ENCODE measurements at places on chromosomes 4 and X. TPM values are rescaled to one million over a fixed set of nuclear protein-coding genes. Genes with fewer than 3 reads are reported as not detected.

DNA sequence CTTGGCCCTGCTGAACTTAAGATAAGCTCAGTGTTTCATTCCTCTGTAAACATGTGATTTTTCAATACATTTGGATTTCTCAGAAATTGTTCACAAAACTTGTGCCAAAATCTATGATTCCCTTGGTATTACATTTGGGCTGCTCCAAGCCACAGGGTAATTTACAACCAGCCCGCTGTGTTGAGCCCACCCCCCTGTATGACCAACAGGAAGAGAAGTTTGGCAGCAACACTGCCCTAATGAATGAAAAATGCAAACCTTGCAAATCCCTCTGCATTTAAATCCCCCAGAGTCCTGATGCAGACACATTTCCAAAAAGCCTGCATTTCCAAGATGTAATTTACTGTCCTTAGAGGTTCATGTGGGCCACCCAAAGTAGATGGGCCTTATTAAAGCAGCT, 34.1 kb upstream of the GAB1 start:
- DNase-seq = no peak
- no peaks in the 10 kb centered on the region for H3K4me1 ChIP-seq
- H3K27ac ChIP-seq = no peak overlapping the region
- H3K27me3 ChIP-seq = no peaks in the 10 kb centered on the region
- H3K36me3 ChIP-seq = no peaks in the 10 kb centered on the region

- H3K4me3 ChIP-seq = no peak overlapping the region
- H3K4me1 ChIP-seq = 0 out of 2 replicates have a peak, but pooled peaks cover 7% of the 10 kb centered on the region
- H3K27ac ChIP-seq = no peak overlapping the region
- no peaks in the 10 kb centered on the region for H3K36me3 ChIP-seq
- H3K27me3 ChIP-seq = no peaks in the 10 kb centered on the region
Observed at GRCh38 chr4:20408611-20409010, 156.9 kb downstream of the SLIT2 start.

Gene FAM184B
- polyA plus RNA-seq = not detected

DNA sequence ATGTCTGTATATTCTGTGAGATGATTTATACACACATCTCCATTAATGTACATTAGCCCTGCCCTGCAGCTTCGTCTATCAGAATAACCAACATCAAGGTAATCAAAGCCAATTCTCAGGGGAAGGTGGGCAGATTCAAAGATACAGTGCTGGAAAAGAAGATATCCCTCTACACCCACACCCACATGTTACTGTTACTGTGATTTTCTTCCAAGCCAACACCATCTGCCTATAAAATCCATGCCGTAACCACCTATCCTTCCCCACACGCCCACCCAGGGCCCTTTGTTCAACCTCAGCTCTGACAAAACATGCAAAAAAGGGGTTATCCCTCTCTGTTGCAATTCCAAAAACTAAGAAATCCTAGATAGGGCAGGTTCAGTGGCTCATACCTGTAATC, 20.0 kb downstream of the OPHN1 start:
- no peak for DNase-seq
- H3K4me3 ChIP-seq = no peak overlapping the region
- no peak overlapping the region for H3K27ac ChIP-seq
- peaks cover 3% of the 10 kb centered on the region for H3K27me3 ChIP-seq
- peaks cover 2% of the 10 kb centered on the region for H3K4me1 ChIP-seq

Gene PDCL2
- not detected for polyA plus RNA-seq

- no peak for DNase-seq
- H3K4me3 ChIP-seq = no peak overlapping the region
- no peaks in the 10 kb centered on the region for H3K27me3 ChIP-seq
Observed at GRCh38 chrX:110383414-110383813, 24.8 kb downstream of the RTL9 start.

Gene LRCH2
- 2.3 TPM for polyA plus RNA-seq

Measured in SK-N-SH (cell line).